ENCODE measurements at places on chromosomes 2 and 18.

- DNase-seq: peak; percentile 47
Observed at GRCh38 chr2:3712831-3713503, 9.6 kb downstream of the DCDC2C start.

GRCh38 chr2:138058427-138058826 lies 94.2 kb downstream of the HNMT start:
- DNase-seq: no peak

DNA sequence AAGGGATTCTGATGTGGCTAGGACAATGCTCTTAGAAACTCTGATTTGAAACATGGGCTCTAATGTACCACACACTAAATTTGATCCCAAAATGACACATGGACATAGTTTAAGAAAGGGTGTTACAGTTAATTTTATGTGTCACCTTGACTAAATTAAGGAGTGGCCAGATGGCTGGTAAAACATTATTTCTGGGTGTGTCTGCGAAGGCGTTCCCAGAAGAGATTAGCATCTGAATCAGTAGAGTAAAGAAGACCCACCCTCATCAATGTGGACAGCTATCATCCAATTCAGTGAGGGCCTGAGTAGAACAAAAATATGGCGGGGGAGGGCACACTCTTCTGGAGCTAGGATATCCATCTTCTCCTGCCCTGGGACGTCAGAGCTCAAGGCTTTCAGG lies 283.1 kb upstream of the CHAC2 start:
- DNase-seq: no peak

DNA sequence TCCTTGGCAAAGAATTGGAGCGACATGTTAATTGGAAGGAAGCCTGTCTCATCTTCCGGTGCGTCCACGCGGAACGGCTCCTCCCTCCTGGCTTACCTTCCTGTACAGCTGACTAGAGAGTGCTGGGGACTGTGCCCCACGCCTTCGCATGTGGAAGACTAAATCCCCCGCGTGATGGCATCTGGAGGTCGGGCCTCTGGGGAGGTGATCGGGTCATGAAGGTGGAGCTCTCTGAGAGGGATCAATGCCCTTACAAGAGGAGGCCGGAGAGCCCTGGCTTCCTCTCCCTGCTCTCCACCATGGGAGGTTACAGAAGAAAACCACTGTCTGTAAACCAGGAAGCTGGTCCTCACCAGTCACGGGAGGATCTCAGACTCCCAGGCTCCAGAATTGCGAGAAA lies 104.1 kb upstream of the OTOS start:
- no peak for DNase-seq

GRCh38 chr18:23240609-23240930 lies 105.3 kb downstream of the CABLES1 start:
- peak; percentile 36 for DNase-seq

DNA sequence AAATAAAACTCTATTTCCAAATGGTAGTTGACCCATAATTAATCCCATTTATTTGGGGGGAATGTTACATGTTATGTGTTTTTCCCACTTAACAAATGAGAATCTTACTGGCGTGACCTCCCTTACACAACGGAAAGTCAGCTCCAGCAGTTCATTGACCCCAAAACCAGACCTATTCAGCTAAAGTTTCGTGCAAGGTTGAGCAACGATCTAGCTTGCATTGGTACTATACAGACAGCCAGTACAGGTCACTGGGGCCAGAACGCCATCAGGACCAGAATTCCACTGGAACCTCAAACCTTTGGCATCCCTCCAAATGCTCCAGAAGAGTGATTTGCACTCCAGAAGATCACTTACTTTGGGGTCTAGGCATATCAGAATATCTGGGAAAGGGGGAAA lies 6.8 kb upstream of the CTAGE1 start:
- DNase-seq: no peak

DNA sequence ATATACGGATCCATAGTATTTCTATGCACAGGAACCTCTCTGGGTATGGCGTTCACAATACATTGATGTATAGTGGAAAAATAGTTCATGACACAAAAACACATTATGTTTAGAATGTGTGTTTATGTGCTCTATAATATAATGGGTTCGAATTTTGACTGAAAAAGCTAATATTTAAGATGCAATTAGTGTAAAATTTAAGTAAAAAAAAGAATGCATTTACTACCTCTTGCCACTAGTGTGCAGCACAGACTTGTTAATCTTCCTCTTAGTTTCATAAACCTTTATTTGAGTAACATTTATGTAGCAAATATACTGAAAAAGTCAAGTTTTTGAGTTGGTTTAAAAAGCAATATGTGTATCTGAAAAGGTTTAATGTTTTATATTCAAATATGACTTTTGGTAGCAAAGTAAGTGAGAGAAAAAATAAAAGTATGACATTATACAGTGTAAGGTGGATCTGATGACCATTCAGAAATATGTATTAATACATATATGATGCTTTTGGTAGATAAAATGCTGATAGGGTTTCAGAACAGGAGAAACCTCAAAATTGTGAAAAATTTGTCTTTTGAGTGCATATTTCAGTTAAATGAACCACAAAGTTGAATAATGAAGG lies 49.4 kb downstream of the CCDC102B start:
- peak; percentile 24 for DNase-seq

DNA sequence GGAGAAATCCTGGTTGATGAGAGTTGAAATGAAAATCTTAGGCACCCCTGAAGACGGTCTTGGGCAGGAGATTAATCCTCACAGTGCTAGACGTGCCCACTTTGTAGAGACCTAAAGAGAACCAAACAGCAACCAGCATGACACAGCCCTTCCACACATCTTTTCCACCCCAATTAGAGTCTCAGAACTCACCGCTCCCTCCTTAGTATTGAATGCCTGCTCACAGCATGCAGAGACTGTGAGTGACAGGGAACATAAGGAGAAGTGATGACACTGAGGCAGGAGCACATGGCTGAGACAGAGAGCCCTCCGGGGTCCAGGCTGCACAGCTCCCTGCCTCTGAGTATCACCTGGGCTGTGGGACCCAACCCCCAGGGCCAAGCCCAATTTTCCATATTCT lies 367.6 kb downstream of the EIPR1 start:
- DNase-seq: no peak

DNA sequence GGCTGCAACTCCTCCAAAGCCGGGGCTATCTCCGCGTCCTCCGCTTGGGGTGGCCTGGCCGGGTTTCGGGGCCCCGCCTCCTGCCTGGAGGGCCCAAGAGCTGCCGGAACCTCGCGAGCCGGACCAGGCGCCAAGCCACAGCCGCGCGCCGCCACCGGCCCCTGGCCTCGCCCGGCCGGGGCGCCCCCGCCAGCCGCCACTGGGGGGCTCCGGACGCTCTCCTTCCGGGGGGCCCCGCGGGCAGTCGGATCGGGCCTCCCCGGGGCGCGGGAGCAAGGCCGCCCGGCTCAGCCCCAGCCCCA lies 17.4 kb upstream of the HAAO start:
- peak; percentile 65 for DNase-seq

GRCh38 chr2:226267516-226268289 lies 531.9 kb downstream of the IRS1 start:
- DNase-seq: no peak

- no peak for DNase-seq
Observed at GRCh38 chr18:48896875-48897511, 53.8 kb downstream of the SMAD7 start.

DNA sequence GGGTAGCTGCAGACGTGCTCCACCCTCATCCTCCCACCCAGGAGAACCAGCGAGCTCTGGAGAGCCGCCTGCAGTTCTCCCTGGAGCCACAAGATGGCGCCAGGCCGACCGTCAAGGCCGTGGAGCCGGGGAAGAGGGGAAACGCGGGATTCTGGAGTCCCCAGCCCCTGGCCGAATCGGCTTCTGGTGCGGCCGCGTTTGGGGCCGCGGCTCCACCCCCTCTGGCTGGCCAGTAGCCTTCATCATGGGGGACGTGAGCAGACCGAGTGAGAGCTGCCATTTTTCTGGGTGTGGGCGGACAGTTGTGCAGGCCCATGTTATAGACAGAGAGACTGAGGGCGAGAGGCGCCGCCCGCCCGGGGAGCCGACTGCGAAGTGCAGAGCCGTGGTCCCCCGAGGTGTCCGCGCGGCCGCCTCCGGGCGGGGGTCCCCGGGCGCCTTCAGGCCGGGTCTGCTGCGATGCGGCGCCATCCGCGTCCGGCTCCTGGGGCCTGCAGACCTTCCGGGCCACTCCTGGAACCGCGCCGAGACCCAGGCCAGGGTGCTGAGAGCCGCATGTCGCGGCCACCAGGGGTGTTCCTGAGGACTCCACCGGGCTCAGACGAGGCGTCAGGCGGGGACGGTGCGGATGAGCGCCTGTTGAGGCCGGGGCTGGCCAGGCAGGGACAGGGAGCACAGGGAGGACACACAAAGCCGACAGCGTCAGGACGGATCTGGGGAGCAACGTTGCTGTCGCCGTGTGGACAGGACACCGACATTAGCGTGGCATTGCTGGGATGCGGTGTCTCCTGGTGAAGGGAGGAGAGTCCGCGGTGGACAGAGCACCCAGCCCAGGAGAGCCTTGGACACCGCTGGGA lies 418.2 kb upstream of the HS6ST1 start:
- DNase-seq: peak; percentile 83

- DNase-seq: no peak
Observed at GRCh38 chr2:187593098-187593497, 38.9 kb upstream of the TFPI start.

- DNase-seq: no peak
Observed at GRCh38 chr18:25237571-25238267, 114.2 kb downstream of the ZNF521 start.

DNA sequence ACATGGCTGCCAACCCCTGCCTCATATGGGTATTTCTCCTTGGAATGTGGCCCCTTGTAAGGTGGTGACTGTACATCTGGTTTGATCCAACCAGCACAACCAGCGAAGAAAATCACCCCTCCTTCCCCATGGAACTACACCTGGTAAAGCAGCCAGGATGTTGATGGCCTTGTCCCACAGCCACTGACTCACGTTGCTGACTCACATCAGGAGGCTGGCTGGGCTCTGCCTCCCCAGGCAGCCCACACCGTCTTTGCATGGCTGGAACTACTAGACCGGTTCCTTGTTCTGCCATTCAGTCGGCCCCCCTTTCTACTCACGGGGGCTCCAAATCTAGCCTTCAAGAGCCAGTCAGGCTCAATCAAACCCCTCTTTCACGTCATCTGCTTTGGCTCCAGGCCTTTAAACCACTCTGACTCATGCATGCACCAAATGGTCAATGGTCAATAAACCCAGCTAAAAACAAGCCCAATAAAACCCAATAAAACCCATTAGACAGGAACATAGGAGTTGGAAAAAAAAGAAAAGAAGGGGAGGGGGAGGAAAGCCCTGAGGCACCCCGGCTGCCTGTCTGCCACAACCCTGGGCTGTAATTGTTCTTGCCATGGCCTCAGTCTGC lies 114.8 kb downstream of the PLB1 start:
- DNase-seq: no peak

DNA sequence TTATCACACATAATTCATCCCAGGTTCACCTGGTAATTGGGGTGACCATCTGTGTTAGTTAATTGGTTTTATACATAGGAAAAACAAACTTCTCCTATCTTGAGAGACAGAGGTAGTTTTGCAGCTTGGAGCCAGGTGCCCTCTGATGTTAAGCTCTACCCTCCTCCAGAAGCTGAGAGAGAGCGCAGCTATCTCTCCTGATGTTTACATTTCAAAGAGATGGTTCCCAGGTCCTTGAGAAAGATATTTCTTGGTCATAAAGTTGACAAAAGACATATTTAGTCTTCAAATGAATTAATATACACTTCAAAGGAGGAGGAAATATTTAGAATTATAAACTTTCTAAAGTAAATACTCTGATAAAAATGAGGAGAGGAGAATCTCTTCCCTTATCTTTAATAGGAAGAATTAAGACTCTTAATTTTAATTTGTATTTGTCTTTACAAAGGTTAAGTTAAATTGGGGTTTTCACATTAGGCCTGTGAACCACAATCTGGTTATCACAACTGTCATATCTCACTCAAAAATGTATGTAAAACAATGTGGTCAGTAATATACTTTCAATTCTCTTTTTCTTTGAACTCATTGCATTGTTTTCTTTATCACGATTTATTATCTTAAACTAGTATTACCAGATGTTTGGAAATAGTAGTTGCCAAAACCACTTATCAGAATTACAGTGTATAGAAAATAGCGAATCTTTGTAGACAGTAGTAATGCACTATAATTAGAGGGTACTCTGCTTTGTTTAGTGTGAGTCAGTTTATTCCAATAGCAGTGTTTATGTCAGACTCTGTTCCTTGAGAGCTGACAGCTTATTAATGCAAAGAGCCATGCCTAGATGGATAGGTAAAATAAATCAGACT lies 26.8 kb downstream of the SERPINB4 start:
- peak; percentile 98 for DNase-seq

DNA sequence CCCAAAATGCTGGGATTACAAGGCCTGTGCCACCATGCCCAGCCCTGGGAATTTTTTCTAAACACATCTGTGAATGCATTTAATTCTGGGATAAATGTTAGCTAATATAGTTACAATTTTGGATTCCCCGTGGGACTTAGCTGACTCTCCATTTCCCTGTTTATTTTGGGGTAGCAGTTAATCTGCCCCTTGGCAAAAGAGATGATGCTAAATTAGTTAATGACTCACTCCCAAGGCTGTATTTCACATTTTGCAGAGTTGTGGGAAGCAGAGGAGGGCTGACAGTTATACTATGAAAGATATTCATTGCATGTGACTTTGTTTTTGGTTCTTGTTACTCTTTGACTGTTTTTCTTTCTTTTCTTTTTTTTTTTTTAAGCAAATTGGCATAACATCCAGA lies 3.2 kb downstream of the MTHFD2 start:
- DNase-seq: no peak

- no peak for DNase-seq
Observed at GRCh38 chr2:118374974-118375755, 286.9 kb downstream of the INSIG2 start.

- DNase-seq: no peak
Observed at GRCh38 chr2:3480352-3481010, 38.9 kb downstream of the ADI1 start.

- no peak for DNase-seq
Observed at GRCh38 chr18:63312737-63313395, 6.7 kb downstream of the BCL2 start.

Data from NCI-H2227 treated with DMSO at 0.1 percent for 48 hours (cell line).